Posterior vena cava (tissue), 2 donors: ENCODE measurements at places on chromosomes 4 and X. TPM values are rescaled to one million over a fixed set of nuclear protein-coding genes. Genes with fewer than 3 reads are reported as not detected.

EFNB1 gene
- total RNA-seq: 18.9 TPM

SLC34A2 gene
- total RNA-seq: 0.19 TPM

AWAT2 gene
- total RNA-seq: not detected

GAGE12J gene
- not detected for total RNA-seq

FGD1 gene
- 9.6 TPM for total RNA-seq

XAGE1B gene
- not detected for total RNA-seq

ADH1A gene
- total RNA-seq: 2.0 TPM

GPM6B gene
- total RNA-seq: 7.6 TPM

HSD17B13 gene
- total RNA-seq: 0.24 TPM

C4orf36 gene
- total RNA-seq: 0.93 TPM

ENPEP gene
- total RNA-seq: 3.1 TPM

OTC gene
- 3.2 TPM for total RNA-seq

ESX1 gene
- not detected for total RNA-seq

RBM47 gene
- total RNA-seq: 22.6 TPM
